SK-N-SH treated with all-trans-retinoic acid at 6 μM for 48 hours (cell line): ENCODE measurements at places on chromosomes 5 and 9.
A peak's percentile ranks its signal among the peaks of the same experiment; 100 is the strongest.

DNA sequence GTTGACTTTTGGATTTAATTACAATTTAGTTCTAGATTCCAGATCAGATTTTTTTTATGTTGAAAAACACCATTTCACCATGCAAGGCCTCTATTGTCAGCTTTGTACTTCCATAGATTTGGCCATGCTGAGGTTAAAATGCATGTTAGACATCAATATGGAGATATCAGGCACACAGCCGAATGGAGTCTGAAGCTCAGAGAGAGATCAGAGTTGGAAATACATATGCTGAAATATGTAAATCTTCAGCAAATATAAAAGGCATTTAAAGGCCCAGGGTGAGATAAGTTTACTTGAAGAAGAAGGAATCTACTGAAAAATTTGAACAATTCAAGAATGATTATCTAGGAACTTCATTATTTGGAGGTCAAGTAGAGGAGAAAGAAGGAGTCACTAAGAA is 139.6 kb downstream of the CHSY3 start:
- ATAC-seq, result no peak

GRCh38 chr9:35859310-35859989 is 10.8 kb downstream of the OR13J1 start:
- peak; percentile 67 for ATAC-seq

GRCh38 chr5:95649842-95650620 is 3.5 kb downstream of the RFESD start:
- no peak for ATAC-seq

DNA sequence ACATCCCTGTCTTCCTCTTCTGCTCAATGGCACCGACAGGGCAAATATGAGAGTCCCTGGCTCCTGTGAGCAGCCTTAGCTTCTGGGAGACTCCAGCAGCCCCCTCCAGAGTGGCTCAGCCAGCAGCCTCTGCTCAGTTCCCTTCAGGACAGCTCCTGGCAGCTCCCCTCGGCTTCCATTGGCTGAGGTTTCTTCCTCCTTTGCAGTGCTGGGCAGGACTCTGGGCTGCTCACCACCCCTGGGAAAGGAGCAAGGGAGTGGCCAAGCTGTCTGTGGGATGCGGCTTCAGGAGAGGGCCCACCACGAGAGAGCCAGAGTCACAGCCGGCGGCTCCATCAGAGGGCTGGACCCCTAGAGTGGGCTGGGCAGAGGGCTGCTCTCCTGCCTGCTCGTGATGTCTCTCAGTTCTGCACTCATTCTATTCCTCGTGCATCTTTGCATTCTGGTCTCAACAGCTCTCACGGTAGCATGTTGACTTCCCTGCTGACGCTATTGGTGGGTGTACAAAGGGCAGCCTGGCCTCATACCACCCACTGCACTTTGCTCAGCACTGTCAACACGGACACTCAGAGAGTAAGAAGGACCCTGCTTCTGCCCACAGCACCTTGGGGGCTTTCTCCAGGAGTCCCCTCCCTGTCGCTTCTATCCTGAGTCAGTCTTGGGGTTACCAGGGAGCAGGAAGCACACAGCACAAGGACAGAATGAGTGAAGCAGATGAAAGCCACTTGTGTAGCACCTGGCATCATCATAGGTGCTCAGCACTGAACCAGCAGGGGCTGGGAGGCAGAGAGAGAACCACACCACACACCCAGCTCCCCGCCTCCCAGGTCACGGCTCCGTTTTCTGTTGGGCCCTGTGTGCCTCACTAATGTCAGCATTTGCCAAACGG is 80.9 kb upstream of the ALDH1B1 start:
- ATAC-seq, result peak; percentile 38; the same call in 2 of the 3 replicates

DNA sequence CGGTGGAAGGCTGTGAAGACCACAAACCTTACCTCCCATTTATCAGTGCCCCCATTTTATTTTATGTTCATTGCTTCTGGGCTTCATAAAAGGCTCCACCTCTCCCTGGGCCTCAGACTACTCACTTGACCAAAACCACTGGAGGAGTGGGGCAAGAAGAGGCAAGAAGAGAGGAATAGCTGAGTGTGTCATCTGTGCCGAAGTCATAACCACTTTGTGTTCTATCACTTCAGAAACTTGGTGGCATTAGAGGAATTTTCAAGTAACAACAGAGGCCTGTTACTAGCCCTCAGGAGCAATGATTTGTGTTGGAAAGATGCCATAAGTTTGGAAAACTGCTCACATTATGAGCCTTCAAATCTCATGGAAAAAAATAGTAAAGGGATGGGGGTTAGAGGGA is 88.7 kb upstream of the PIK3R1 start:
- no peak for ATAC-seq

- no peak for ATAC-seq
These were observed 135.0 kb upstream of the SMARCA2 start for GRCh38 chr9:1880038-1880565.

DNA sequence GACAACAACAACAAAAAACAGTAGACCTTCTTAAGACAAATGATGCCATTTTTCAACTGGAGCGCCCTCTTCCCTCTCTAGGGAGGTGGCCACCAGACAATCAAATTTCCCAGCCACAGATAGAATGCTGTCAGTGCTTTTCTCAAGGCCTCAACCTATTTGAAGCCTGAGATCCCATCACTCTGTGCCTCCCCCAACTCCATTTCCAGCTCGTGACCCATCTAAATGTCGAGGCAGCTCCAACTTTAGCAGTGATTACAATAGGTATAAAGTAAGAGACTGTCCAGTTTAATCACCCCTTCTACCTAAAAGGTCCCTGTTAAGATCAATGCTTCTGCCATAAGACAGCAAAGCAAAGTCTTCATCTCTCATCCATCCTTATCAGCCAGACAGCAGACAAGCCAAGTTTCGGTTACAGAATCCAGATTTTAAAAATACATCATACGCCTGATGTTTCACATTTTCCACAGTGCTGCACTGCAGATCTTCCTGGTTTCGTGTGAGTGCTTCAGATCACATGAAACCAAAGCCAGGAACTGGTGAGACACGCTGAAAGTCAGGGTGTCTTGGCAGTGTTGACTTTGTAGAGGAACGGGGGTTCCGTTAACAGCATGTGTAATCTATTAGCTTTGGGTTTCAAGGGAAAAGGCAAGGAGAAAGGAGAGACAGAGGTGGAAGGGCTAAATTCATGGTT is 447.8 kb downstream of the ENC1 start:
- no peak for ATAC-seq

GRCh38 chr5:83721953-83722901 is 1.6 kb upstream of the HAPLN1 start:
- peak; percentile 94 for ATAC-seq

DNA sequence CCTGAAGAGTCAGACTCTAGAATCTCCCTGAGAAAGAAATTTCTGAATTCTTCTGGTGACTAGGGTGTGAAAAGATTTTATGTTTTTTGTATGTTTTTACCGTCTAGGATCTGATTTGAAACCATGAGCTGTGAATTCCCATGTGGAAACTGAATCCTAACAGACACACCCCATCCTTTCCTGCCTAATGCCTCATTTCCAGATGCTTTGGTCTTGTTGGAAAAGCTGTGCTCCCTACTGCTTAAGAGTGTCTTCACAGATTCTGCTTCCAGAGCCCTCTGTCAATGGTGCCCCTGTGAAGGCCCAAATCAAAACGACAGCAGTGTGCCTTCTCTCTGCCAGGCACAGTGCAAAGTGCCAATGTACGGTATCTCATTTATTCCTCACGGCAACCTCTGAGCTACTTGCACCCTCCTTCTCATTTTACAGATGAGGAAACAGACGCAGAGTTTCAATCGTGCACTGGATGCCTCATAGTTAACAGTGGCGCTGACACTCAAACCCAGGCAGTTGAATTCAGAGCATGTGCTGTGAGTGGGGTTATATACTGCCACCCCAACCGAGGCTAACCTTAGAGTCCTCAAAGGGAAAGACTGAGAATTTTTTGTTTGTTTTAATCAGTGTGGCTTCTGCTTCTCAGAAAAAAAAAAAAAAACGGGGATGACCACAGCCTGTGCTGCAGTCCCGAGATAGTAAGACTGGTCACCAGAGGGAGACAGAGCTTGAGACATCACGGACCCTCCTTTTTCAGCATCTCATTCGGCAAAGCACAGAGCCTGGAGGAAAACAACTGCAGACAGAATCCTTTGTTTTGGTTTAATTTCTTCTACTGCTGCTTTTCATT is 188.4 kb downstream of the SNCAIP start:
- peak; percentile 98 for ATAC-seq

DNA sequence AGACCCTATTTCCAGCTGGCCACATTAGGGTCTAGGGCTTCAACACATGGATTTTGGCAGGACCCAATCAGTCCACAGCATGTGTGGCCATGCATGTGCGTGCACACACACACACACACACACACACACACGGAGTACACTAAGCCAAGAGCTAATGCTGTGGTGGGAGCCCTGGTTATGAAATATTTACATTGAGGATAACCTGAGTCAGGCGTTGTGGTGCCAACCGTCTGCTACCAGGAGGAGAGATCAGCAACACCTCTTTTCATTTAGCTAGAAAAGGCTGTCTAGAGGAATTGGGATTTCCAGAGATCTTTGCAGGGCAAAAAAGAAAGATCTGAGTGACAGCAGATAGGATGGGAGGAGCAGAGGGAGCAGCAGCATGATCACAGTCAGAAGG is 141.5 kb downstream of the TRPM3 start:
- ATAC-seq, result no peak

- ATAC-seq, result no peak
These were observed 227.5 kb downstream of the PBX3 start for GRCh38 chr9:125974705-125975104.

DNA sequence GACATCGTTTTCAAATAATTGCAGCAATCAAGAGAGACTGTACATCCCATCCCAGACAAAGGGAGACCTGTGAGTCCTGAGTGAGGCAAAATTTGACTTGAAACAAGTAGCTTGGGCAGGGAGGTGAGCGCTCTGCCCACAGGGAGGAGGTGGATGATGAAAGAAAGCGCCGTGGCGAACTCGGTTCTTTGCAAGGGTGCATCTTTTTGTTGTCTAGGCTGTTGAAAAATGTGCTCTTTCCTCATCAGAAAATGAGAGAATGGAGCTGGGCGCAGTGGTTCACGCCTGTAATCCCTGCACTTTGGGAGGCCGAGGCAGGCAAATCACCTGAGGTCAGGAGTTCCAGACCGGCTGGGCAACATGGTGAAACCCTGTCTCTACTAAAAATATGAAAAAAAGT is 150.5 kb downstream of the GAPVD1 start:
- no peak for ATAC-seq

DNA sequence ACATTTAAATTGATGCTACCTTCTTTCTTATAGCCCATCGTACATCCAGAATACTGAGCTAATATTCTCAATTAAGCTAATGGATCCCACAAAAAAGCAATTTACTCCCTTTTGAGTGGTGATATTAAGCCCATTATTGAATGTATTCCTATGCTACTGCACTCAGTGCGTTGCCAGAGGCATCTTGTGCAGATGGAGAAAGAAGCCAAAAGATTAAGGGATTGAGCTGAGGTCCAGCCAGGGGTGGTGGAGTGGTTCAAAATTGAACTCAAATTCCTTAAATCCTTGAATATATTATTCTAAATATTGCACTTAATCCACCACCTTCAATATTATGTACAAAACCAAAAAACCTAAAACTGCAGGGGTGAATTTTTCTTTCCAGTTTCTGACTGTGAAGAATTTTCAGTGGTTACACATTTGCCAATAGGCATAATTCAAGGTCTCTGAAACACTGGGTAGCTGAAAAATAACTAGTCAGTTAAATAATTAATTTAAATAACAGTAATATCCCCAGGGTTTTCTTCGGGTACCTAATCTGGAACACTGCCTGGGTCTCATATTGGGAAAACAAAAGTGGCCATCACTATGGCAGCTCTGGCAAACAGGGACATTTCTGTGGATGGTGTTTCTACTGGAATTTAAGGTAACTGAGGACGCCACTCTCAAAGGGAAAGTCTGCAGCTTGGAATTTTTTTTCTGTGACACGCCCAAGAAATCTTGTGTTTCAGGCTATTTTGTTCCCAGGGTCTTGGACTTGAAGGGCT is 6.2 kb upstream of the LIFR start:
- ATAC-seq, result no peak

DNA sequence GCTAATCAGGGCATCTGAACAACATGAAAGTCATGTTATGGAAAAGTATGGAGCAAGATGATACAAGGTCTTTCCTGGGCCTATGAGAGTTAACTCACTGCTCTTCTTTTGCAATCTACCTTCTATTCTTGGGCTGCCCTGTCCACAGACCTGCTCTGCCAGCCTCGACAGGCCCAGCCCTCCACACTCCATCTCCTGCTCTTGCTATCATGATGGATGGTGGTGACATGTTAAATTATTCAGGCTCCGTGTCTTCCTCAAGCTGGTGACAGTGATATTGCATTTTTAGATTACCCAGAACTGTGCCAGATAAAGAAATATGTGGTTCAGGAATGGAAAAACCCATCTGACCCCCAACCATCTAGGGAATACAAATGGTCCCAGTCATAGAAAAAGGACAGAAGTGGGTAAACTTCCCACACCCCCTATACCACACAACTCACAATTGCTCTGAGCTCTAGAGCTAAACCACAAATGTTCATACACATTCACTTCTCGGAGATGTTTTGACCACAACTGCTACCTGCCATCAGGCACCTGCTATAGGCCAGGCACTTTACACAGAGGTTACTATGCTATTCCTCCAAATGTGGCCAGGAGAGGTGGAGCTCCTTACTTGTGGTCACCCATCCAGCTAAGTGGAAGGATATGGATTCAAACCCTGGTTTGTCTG is 311.3 kb downstream of the ASTN2 start:
- ATAC-seq, result no peak

GRCh38 chr9:78386773-78387172 is 89.8 kb downstream of the PSAT1 start:
- no peak for ATAC-seq

DNA sequence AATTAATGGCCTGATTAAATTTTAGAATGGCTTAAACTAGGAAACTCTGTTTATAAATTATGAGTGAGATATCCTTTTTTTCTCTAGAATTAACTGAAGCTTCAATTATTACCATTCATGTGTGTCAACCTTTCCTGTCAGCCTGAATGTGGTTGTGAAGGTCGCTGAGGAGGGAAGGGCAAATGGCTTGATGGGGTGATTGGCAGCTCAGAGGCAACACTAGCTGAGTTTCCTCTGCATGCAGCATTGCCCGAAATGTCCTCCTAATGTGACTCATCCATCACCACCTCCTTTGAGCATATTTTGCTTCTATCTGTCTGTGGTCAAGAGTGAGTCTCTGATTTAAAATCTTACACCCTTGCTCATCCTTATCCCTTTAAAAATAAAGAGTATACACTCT is 281.9 kb downstream of the TENT4A start:
- no peak for ATAC-seq

GRCh38 chr9:33184963-33185362 is 17.8 kb upstream of the B4GALT1 start:
- no peak for ATAC-seq

GRCh38 chr5:167967494-167968177 is 323.8 kb upstream of the WWC1 start:
- no peak for ATAC-seq

DNA sequence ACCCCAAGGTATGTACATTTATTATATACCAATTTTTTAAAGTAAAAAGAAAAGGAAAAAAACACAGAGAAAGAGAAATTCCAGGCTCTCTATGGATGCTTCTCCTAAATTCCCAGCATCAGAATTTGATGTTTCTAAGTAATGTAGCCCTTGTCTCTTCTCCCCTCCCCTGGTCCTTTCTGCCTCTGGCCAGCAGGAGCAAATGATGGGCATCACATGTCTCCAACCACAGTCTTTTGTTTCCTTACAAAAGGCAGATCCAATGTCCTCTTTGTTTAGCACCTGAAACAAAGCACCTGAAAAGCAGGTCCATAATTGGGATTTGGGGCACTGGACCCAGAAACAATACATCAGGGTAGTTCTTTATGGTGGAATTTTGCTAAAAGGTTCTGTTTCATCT is 50.4 kb upstream of the APC start:
- no peak for ATAC-seq

- no peak for ATAC-seq
These were observed 107.2 kb upstream of the CKMT2 start for GRCh38 chr5:81125959-81126358.
